ENCODE measurements at places on chromosomes 16 and 17.

- no peak overlapping the region for H3K27ac ChIP-seq
- H3K4me1 ChIP-seq: no peaks in the 10 kb centered on the region
- no peaks in the 10 kb centered on the region for H3K36me3 ChIP-seq
- H3K27me3 ChIP-seq: no peaks in the 10 kb centered on the region
These were observed 71.6 kb downstream of the CDK5R1 start for GRCh38 chr17:32558326-32558955.

GRCh38 chr17:7296189-7296861 is 1.9 kb upstream of the YBX2 start:
- no peaks in the 10 kb centered on the region for H3K36me3 ChIP-seq
- no peak overlapping the region for H3K27ac ChIP-seq
- peaks cover 18% of the 10 kb centered on the region for H3K4me1 ChIP-seq
- H3K4me3 ChIP-seq: peak overlapping the region; percentile 66
- peak; percentile 84 for DNase-seq
- peaks cover 41% of the 10 kb centered on the region for H3K27me3 ChIP-seq

GRCh38 chr17:45296003-45296832 is 20.6 kb downstream of the MAP3K14 start:
- peaks cover 47% of the 10 kb centered on the region for H3K4me1 ChIP-seq
- peak; percentile 39 for DNase-seq
- H3K27me3 ChIP-seq: no peaks in the 10 kb centered on the region
- H3K27ac ChIP-seq: peak overlapping the region; percentile 29
- peaks cover 24% of the 10 kb centered on the region for H3K36me3 ChIP-seq

DNA sequence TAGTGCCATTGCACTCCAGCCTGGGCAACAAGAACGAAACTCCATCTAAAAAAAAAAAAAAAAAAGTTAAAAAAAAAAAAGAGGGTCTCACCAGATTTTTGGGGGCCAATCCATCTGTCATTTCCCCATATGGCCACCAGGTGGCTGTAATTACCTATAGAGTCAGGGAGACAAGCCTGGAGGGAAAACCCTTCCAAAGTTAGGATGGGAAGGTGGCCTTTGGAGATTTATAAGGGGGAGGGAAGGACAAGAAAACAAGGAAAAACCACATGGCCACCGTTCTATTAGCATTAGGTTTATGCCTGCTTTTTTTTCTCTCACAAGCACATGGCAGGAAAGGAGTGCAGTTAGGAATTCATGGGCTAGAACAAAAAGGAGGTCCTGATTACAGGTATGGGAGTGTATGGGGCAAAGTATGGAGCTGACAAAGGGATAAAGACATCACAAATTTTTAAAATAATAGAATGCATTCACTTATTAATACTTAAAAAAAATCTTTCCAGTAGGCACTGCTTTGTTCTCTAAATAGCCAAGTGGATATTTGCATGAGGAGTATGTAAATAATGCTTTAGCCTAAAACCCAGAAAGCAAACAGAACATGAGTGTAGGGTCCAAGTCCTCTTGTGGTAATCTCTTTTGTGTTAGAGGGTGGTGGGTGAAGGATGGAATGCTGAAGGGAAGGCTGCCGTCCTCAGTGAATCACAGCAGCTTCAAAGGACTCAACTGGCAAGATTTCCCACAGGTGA is 5.1 kb downstream of the CYB5D1 start:
- peak; percentile 67 for DNase-seq
- H3K4me1 ChIP-seq: peaks cover 5% of the 10 kb centered on the region
- H3K27ac ChIP-seq: no peak overlapping the region
- no peak overlapping the region for H3K4me3 ChIP-seq

DNA sequence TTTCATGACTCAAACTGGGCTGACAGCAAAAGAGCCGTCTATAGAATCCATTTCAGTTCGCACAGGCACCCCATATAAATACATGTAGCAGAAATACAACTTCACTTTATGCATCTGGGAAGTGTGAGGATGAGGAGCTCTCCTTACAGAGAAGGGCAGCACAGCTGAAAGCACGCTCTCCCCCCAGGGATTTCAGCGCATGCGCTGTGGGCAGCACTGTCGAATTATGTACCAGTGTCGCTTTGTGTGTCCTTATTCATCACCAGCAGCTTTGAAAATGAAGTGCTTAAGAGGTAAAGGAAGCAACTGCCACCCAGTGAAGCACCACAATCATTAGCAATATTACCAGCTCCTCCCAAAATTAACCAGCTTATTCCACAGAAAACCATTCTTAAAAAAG is 39.9 kb downstream of the CEP95 start:
- H3K27me3 ChIP-seq: no peaks in the 10 kb centered on the region
- H3K4me3 ChIP-seq: no peak overlapping the region
- no peak for DNase-seq
- H3K4me1 ChIP-seq: peaks cover 2% of the 10 kb centered on the region
- H3K36me3 ChIP-seq: peaks cover 31% of the 10 kb centered on the region

GRCh38 chr16:14527411-14528044 is 102.5 kb downstream of the PARN start:
- no peak overlapping the region for H3K27ac ChIP-seq
- no peaks in the 10 kb centered on the region for H3K27me3 ChIP-seq
- H3K4me1 ChIP-seq: peaks cover 5% of the 10 kb centered on the region

DNA sequence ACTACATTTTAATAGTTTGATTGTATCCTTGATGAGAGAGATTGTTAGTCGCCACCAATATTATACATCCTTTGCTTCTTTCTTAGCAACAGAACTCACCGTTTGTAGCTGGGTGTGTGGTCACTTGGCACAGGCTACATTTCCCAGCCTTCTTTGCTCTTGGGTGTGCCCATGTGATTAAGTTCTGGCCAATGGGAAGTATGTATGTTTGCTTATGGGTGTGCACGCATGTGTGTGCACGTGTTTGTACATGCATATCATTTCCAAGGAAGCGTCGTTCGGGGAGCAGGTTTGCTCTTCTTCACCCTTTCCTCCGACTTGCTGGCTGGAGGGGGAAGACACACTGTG is 4.4 kb upstream of the SEC14L1 start:
- DNase-seq: no peak
- H3K27me3 ChIP-seq: no peaks in the 10 kb centered on the region
- H3K4me3 ChIP-seq: no peak overlapping the region

GRCh38 chr16:48182979-48183537 is 27.3 kb upstream of the ABCC12 start:
- no peak overlapping the region for H3K27ac ChIP-seq
- H3K27me3 ChIP-seq: peaks cover 17% of the 10 kb centered on the region
- H3K36me3 ChIP-seq: no peaks in the 10 kb centered on the region
- H3K4me3 ChIP-seq: no peak overlapping the region
- no peaks in the 10 kb centered on the region for H3K4me1 ChIP-seq

- H3K4me1 ChIP-seq: peaks cover 2% of the 10 kb centered on the region
- H3K36me3 ChIP-seq: no peaks in the 10 kb centered on the region
- H3K4me3 ChIP-seq: no peak overlapping the region
- peaks cover 40% of the 10 kb centered on the region for H3K27me3 ChIP-seq
These were observed 9.9 kb upstream of the C1QL1 start for GRCh38 chr17:44977814-44978550.

GRCh38 chr17:32483451-32484019 is 3.3 kb upstream of the CDK5R1 start:
- H3K36me3 ChIP-seq: peaks cover 45% of the 10 kb centered on the region
- peaks cover 23% of the 10 kb centered on the region for H3K4me1 ChIP-seq
- H3K27me3 ChIP-seq: no peaks in the 10 kb centered on the region
- peak overlapping the region; percentile 65 for H3K27ac ChIP-seq
- peak; percentile 74 for DNase-seq

DNA sequence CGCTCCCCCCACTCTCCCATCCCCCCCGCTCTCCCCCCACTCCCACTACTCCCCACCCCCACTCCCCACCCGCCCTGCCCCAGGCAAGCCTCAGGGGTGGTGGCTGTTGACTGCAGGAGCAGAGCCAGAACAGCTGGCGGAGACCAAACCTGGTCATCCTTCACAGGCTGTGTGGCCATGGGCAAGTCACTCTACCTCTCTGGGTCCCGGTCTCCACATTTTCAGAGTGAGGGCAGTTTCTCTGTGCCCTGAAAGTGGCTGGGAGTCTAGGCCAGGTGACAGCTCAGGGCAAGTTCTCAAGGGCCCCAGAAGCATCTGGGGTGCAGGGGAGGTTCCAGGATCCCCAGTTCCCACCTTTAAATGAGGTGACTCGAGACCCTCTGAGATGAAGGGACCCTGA is 15.1 kb upstream of the BAHCC1 start:
- no peak overlapping the region for H3K27ac ChIP-seq
- no peak for DNase-seq
- H3K36me3 ChIP-seq: no peaks in the 10 kb centered on the region
- H3K4me3 ChIP-seq: no peak overlapping the region
- no peaks in the 10 kb centered on the region for H3K4me1 ChIP-seq

DNA sequence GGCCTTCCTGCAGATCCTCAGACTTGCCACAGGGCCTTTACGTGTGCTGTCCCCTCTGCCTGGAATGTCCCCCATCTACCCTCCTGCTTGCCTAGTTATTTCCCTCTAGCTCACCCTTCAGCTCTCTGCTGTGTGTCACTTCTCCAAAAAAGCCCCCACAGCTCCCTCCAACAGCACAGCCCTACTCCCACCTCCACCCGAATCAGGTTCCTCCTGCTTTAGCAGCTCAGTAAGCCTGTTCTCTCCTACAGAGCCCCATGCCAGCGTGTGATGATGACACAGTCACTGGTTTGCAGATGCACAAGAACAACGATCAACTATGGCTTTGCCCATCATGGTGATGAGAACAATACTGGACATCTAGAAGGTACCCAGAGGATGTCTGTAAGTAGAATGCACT is 7.1 kb upstream of the SAMD14 start:
- H3K36me3 ChIP-seq: peaks cover 97% of the 10 kb centered on the region
- no peak overlapping the region for H3K4me3 ChIP-seq
- no peak for DNase-seq
- no peak overlapping the region for H3K27ac ChIP-seq
- H3K27me3 ChIP-seq: no peaks in the 10 kb centered on the region

DNA sequence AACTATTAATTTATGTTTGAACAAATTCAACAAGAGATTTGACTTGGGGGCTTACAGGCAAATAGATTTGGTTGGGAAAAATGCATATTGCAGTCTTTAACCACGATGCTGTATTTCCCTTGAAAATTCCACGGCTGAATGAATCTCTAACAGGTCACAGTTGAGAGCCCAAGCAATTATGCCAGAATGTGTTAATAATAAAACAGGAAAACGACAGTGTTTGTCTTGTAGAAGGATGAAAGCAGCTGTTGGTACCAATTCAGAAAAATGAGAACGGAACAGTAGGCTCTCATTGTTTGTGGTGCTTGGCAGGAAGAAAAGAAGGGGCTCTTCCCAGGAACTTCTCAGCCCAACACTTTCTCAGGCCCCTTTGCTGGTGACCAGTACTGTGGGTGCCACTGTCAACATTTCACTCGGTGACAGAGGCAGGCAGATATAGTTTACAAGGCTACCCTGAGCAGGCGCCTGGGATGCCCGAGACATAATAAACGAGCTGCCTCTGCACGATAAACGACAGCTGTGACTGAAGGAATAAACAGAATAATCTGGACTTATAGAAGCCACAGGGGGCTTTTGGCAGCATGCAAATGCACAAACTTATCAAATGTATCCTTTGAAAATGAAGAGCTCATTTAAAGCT is 387.1 kb downstream of the HS3ST4 start:
- H3K27ac ChIP-seq: no peak overlapping the region
- H3K36me3 ChIP-seq: no peaks in the 10 kb centered on the region
- no peaks in the 10 kb centered on the region for H3K4me1 ChIP-seq
- no peak overlapping the region for H3K4me3 ChIP-seq
- no peak for DNase-seq
- H3K27me3 ChIP-seq: no peaks in the 10 kb centered on the region

- peaks cover 70% of the 10 kb centered on the region for H3K27me3 ChIP-seq
- no peaks in the 10 kb centered on the region for H3K36me3 ChIP-seq
- H3K4me3 ChIP-seq: no peak overlapping the region
These were observed 1.5 kb downstream of the PPM1E start for GRCh38 chr17:58757162-58757613.

GRCh38 chr17:49716668-49717364 is 9.1 kb upstream of the SLC35B1 start:
- H3K36me3 ChIP-seq: peaks cover 56% of the 10 kb centered on the region
- no peak overlapping the region for H3K4me3 ChIP-seq
- no peak for DNase-seq
- no peak overlapping the region for H3K27ac ChIP-seq
- no peaks in the 10 kb centered on the region for H3K4me1 ChIP-seq

DNA sequence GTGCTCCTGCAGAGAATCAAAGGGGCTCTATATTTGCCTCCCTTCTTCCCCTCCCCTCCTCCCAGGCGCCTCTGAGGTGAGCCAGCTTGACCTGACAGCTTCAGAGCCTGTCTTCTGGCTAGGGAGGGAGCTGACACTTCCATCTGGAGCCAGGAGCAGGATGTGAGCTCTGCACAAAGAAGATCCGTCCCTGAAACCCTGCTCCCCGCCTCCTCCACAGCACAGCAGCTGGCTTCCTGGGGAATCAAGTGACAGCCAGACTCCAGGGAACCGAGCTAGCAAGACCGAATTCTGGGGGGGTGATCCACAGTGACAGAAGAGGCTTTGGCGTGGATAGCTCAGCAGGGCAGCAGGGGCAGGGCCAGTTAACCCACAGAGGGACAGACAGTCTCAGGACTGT is 37.2 kb downstream of the CCDC182 start:
- peaks cover 38% of the 10 kb centered on the region for H3K27me3 ChIP-seq
- H3K4me1 ChIP-seq: peaks cover 5% of the 10 kb centered on the region
- H3K27ac ChIP-seq: no peak overlapping the region
- no peak overlapping the region for H3K4me3 ChIP-seq

- DNase-seq: no peak
- no peak overlapping the region for H3K27ac ChIP-seq
- peak overlapping the region; percentile 66 for H3K4me3 ChIP-seq
- H3K36me3 ChIP-seq: no peaks in the 10 kb centered on the region
- H3K4me1 ChIP-seq: peaks cover 17% of the 10 kb centered on the region
- H3K27me3 ChIP-seq: no peaks in the 10 kb centered on the region
These were observed 709 bp downstream of the STAT5A start for GRCh38 chr17:42288803-42289610.

GRCh38 chr16:2787406-2787805 is at the start of gene PRSS33:
TSS of gene PRSS33 (minus strand) at chr16:2787560. CDS start at chr16:2786547, 1,013 bp downstream.
- no peak for DNase-seq
- H3K4me1 ChIP-seq: peaks cover 2% of the 10 kb centered on the region
- peaks cover 23% of the 10 kb centered on the region for H3K27me3 ChIP-seq
- H3K27ac ChIP-seq: no peak within 1 kb of the TSS

Data from mesenchymal stem cell (in vitro differentiated cells and primary cell).